ENCODE measurements at places on chromosomes 3 and 15. TPM values are rescaled to one million over a fixed set of nuclear protein-coding genes. Genes with fewer than 3 reads are reported as not detected.

Gene MAPK6
- total RNA-seq: 48.5 TPM

Gene OR5K2
- total RNA-seq: not detected

Gene ATP11B
- 143 TPM for total RNA-seq

Gene RBP2
- not detected for total RNA-seq

Gene CCRL2
- 4.5 TPM for total RNA-seq

Gene ACP3
- total RNA-seq: not detected

Gene MAP1A
- total RNA-seq: 1.2 TPM

Gene TP63
- total RNA-seq: not detected

Gene GRK7
- 0.22 TPM for total RNA-seq

Gene CAMP
- total RNA-seq: not detected

Gene UBE3A
- total RNA-seq: 126 TPM

Gene USP4
- total RNA-seq: 95.2 TPM

Gene LNP1
- total RNA-seq: 0.47 TPM

Gene FILIP1L
- total RNA-seq: 0.08 TPM

Gene GP5
- total RNA-seq: 3.3 TPM

Gene CYP1A1
- not detected for total RNA-seq
